CD8-positive, alpha-beta T cell (primary cell): ENCODE measurements at places on chromosomes 13 and 19. TPM values are rescaled to one million over a fixed set of nuclear protein-coding genes. Genes with fewer than 3 reads are reported as not detected.

The GAS6 gene
- 1.2 TPM for total RNA-seq

The UQCRFS1 gene
- 31.8 TPM for total RNA-seq

The CGB7 gene
- not detected for total RNA-seq

The USHBP1 gene
- not detected for total RNA-seq

The WBP4 gene
- 6.1 TPM for total RNA-seq
